ENCODE measurements at places on chromosomes 5 and 9.

DNA sequence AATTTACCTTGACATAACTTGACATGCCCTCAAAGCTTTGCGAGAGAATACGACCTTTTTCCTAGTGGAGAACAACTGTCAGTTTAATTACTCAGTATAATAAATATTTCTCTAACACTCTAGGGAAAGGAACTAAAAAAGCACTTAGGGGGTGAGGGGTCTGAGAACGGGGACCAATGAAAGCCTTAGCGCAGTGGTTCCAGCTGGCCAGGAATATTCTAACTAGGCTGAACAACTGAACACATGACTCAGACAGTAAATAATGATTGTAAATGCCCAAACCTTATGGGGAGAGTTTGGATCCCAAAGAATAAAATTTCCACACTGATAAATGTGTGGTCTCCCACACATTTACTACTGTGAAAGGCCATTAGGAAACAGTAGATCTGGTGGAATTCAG, 14.9 kb downstream of the MYO10 start:
- no peak for DNase-seq

DNA sequence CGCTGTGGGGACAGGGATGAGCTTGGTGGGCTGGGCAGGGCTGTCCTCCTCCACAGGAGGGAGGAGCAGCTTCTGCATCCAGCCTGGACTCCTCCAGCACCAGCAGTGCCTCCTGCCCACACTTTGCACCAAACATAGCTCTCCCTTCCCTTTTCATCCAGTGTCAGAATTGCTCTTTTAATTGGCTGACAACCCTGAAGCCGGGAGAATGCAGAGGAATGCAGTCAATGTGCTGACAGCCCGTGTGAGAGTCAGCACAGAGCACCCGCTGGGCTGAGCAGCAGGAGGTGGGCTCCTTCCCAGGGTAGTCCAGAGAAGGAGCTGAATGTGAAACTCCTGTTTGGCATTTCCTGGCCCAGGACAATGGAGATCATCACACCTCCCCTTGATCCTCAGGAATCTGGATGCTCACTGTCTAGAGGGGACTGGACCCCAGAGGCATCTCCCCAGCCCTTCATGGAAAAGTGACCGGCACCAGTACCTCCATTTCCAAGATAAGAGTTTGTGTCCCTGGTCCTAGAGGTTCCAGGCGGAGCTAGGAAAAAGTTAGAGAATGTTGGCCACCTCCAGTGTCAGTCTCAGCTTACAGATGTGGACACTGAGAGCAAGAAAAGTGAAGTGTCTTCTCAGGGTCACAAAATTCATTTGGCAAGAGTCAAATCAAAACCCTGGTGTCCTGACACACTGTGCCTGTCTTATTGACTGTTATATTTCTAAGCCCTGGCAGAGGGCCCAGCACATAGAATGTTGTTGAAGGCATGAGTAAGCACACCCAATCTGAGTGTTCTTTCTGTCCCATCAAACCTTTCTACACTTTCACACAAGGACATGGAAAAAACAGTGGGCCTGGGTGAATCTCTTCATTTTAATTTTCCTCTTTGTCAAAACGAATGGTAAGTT, 202.1 kb downstream of the SNX18 start:
- DNase-seq, result no peak

- no peak for DNase-seq
These were observed 11.1 kb upstream of the NKX2-5 start for GRCh38 chr5:173246135-173246495.

DNA sequence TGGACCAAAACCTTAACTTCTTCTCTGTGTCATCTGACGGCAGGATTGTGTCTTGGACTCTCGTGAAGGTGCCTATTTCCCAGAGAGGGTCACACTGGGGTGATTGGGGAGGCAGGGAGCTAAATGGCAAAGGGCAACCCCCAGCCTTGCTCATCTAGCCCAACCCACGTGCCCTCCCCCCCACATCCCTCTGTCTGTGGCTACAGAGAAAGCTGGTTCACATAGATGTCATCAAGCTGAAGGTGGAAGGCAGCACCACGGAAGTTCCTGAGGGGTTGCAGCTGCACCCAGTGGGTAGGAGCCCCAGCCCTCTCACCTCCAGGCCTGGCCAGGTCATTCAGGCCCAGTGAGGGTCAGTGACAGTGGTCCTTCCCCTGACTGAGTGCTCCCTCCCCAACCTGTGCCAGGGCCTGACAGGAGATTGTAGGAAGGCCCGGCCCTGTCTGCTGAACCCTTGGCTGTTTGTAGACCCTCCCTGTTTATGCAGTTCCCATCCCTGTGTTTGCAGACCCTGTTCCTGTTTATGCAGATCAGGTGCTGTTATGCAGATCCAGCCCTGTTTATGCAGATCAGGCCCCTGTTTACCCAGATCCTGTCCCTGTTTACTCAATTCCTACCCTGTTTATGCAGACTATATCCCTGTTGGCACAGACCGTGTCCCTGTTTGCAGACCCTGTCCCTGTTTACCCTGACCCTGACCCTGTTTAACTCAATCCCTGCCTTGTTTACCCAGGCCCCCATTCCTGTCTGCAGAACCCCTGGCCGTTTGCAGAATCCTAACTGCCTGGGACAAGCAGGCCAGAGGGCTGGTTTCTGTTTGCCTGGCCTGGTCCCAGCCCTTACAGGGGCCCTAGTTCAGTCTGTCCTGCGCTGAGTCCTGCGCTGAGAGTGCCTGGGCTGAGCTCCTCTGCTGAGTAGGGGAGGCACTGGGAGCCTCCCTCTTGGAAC, 10.4 kb downstream of the ENHO start:
- no peak for DNase-seq

- DNase-seq, result no peak
These were observed 2.4 kb upstream of the OR1K1 start for GRCh38 chr9:122797316-122798063.

- DNase-seq, result no peak
These were observed 1.9 kb downstream of the ALDH1A1 start for GRCh38 chr9:72950875-72951442.

DNA sequence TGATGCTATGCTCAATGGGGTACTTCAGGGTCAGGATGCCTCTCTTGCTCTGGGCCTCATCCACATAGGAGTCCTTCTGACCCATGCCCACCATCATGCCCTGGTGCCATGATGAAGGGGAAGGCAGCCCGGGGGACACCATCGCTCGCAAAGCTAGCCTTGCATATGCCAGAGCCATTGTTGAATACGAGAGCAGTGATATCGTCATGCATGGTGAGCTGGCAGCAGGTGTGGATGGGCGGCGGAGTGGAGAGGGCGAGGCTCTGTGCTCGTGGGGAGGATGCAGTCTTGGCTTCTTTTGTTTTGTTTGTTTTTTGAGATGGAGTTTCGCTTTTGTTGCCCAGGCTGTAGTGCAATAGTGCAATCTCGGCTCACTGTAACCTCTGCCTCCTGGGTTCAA, 17.2 kb upstream of the SPZ1 start:
- DNase-seq, result no peak

- no peak for DNase-seq
These were observed 54.0 kb upstream of the NTRK2 start for GRCh38 chr9:84615544-84615943.
